ENCODE measurements at places on chromosomes 7 and 10.
A peak's percentile ranks its signal among the peaks of the same experiment; 100 is the strongest.

GRCh38 chr7:20532890-20533289 is 82.6 kb upstream of the ABCB5 start:
- DNase-seq: no peak

- no peak for DNase-seq
Observed at GRCh38 chr10:79262131-79262530, 85.1 kb upstream of the PPIF start.

DNA sequence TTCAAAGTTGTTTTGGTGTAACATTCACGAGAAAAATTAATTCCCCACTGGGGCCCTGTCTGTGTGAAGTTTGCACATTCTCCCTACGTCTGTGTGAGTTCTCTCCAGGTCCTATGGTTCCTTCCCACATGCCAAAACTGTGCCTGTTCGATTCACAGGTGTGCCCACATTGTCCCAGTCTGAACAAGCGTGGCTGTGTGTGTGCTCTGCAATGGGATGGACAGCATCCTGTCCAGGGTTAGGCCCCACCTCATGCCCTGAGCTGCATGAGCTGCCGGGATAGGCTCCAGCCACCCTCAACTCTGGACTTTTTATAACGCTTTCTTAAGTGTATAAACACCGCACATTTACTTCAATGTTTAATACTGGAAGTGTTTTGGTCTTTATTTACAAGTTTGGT is 55.4 kb downstream of the ARHGAP21 start:
- no peak for DNase-seq

- no peak for DNase-seq
Observed at GRCh38 chr10:124524991-124525653, 63.5 kb downstream of the LHPP start.

- no peak for DNase-seq
Observed at GRCh38 chr7:122299624-122300210, 4.8 kb downstream of the FEZF1 start.

DNA sequence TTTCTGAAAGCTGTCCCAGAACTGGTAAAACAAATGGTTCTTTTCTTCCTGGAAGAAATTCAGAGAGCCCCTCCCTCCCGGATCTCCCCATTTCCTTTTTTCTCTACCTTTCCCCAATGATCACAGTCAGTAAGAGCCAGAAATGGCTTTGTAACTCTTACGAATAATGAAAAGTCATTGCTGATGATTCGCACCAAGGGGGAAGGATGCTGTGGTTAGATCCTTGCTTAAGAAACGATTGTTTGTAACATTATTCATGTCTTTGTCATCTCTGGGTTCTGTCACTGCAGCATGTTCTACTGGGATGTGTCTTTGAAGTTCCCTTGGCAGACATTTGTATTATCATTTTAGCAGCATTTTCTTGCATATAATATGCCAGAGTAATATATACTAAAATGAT is 138.9 kb downstream of the CACNB2 start:
- DNase-seq: no peak

DNA sequence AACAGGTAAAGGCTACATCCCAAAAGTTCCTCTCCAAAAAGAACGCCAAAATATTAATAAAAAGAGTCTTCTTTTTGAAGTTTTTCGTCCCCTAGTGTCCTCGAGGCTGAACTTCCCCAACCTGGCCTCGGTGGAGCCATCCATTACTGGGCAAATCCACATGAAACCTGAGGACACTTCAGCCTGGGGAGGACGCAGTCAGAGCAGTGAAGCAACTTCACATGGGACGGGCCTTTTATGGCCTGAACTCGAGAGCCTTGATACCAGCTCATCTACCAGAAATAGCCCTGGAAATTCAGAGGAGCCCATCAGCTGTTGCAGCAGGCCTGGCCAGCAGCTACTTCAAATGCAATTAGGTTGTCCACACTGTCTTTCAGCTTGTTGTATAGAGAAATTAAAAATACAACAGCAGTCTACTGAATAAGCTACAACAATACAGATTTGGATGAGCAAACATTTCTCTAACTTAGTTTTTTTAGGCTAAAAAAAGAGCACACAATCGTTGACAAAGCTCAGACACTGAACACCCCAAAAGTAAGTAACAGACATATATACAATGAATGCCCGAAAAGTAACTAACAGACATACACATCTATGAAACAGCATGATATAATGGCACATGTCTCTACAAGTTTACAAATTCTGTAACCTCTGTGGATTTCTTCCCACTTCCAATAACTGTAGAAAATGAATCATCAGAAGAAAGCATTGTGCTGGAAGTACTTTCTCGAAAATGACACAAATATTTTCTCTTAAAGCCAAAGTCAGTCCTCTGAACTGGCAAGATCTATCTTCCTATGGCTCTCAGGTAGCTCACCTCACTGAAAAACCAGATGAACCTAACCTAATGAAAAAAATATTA is at the start of gene SVIL:
Gene SVIL (minus strand): TSS at position 208 of the 862 bp plus-strand sequence. CDS start 79,913 bp downstream, outside the sequence.
- DNase-seq: no peak

GRCh38 chr7:5629941-5630340 is 151.5 kb downstream of the RNF216 start:
- peak; percentile 36 for DNase-seq

DNA sequence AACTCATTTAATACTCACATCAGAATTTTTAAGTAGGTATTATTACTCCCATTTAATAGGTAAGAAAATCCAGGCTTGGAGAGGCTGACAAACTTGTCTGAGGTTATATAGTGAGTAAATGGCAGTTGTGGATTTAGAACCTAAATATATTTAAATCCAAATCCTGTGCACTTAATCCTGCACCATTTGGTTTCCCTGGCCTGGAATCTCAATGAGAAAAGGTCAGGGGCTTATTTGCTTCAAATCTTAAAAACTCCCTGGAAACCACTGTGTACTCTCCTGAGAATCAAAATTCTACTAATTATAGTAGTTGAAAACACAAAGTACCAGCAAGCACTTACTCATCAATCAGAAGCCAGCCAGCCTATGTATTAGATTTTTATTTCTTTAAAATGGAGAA is 97.7 kb downstream of the DNMBP start:
- DNase-seq: no peak

DNA sequence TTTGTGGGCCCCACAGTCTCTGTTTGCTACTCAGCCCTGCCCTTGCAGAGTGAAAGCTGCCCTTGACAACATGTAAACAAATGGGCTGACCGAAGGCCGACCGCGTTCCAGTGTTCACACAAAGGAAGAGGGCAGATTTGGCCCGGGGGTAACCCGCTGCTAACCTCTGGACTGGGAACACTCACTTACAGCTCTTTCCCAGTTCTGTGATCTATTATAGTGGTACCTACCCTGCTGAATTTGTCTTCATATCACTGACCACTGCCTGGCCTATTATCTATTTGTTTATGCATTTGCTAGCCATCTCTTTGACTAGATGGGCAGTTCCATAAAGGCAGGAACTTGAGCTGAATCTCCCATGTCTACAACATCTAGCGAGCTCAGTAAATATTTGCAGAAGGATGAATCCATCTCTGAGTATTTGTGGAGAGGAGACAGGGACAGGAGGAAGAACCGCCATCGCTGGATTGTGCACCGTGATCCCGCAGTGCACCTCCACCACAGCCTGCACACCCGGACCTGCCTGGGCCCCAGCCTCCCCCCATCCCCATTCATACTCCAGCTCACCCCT is 15.2 kb downstream of the SLC29A3 start:
- DNase-seq: no peak

DNA sequence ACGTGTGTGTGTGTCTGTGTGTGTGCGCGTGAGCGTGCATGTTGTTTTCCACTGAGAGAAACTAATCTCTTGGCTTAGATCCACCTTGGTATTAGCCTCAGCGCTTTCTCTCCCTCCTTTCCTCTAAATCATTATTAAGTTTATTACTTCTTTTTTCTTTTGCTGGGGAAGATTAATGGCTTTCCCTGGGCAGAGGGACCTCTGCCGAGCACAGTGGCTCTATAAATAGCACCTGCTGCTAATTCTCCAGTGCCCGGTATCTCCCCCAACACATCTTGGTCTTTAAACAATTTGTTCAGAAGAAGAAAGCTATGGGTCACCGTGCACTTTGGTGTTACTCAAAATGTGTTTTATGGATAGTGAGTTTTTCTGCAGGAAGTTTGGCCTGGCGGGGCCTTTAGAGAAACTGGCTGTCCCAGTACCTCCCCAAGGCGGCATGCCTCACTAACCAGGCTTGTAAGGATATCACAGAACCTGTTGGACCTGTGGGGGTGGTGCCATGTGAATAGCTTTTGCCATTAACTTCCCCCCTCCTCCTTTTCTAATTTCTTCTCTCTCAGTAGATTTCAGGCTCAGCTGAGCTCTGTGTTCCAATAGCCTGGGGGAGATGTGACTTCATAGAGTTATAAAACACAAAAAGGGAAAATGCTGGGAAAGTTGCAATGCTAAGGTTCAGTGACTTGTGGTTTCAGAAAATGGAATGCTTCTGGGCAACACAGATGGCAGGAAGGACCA is 70.1 kb upstream of the RAB11FIP2 start:
- DNase-seq: no peak

DNA sequence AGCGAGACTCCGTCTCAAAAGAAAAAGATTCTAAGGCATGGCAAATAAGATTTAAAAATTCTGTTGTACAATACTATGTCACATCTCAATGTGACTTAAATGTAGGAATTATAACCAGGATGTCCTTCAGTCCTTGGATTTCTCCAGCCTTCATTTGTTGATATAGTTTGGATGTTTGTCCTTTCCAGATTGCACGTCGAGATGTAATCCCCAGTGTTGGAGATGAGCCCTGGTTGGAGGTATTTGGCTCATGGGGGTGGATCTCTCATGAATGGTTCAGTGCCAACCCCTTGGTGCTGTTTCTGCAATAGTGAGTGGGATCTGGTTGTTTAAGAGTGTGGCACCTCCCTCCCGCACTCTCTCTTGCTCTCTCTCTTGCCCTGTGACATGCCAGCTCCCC is 12.8 kb upstream of the ACHE start:
- no peak for DNase-seq

- no peak for DNase-seq
Observed at GRCh38 chr7:42236976-42237810, at the start of gene GLI3. Gene GLI3, minus strand, starts transcription at chr7:42237209. Its CDS starts 13,956 bp downstream, at chr7:42223253.

- no peak for DNase-seq
Observed at GRCh38 chr10:95908450-95908849, 675 bp downstream of the CC2D2B start.

DNA sequence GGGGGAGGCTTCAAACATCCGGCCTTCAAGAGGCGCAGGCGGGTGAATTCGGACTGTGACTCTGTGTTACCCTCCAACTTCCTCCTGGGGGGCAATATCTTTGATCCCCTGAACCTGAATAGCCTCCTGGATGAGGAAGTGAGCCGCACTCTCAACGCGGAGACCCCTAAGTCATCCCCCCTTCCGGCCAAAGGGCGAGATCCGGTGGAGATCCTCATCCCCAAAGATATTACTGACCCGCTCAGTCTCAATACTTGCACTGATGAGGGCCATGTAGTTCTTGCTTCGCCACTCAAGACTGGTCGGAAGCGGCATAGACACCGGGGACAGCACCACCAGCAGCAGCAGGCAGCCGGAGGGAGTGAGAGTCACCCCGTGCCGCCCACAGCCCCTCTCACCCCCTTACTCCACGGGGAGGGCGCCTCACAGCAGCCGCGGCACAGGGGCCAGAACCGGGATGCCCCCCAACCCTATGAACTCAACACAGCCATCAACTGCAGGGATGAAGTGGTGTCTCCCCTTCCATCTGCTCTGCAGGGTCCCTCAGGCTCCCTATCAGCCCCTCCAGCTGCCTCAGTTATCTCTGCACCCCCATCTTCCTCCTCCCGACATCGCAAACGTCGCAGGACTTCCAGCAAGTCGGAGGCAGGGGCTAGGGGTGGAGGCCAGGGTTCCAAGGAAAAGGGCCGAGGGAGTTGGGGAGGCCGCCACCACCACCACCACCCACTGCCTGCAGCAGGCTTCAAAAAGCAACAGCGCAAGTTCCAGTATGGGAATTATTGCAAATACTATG is 1.1 kb downstream of the MEPCE start:
- DNase-seq: no peak

- no peak for DNase-seq
Observed at GRCh38 chr7:25945608-25946007, 206.4 kb upstream of the NFE2L3 start.

DNA sequence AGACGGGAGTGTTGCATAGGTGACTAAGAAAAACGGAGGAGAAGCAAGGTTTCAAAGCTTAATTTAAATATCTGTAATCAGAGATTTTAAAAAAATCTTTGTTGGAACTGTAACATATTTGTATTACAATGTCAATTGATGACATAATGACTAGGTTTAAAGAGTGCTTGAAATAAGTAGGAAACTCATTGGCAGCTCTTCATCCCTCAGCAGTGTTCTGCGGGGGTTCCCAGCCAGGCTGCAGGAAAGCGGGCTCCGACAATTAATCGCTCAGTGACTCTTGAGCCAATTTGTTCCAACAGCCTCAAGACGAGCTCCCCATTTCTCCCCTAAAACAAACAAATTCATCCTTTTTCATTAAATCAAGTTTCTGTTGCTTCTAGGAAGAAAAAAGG is 22.6 kb downstream of the CPXM2 start:
- no peak for DNase-seq

DNA sequence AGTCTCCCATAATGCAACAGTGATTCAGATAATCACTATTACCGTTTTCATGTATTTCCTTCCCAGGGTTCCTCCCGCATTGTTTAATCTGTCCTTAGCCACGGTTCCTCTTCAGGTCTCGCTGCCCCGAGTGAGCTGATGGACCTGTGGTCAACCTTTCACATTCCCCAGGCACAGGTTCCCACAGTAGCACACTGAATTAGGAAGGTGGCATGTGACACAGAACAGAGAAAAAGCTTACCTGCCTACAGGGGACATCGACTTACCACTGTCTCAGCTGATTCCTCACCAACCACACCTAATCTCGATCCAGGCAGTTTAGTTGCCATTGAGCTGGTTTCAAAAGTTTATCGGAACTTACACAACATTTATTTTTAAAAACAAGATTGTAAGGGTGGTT is 72.2 kb downstream of the MTURN start:
- no peak for DNase-seq

GRCh38 chr7:118449797-118450567 is 225.5 kb downstream of the ANKRD7 start:
- no peak for DNase-seq
